Activated effector memory CD4-positive, alpha-beta T cell treated with Interleukin-2 at 50 U/mL for 16 hours (primary cell): ENCODE measurements at places on chromosomes 5 and 9.

DNA sequence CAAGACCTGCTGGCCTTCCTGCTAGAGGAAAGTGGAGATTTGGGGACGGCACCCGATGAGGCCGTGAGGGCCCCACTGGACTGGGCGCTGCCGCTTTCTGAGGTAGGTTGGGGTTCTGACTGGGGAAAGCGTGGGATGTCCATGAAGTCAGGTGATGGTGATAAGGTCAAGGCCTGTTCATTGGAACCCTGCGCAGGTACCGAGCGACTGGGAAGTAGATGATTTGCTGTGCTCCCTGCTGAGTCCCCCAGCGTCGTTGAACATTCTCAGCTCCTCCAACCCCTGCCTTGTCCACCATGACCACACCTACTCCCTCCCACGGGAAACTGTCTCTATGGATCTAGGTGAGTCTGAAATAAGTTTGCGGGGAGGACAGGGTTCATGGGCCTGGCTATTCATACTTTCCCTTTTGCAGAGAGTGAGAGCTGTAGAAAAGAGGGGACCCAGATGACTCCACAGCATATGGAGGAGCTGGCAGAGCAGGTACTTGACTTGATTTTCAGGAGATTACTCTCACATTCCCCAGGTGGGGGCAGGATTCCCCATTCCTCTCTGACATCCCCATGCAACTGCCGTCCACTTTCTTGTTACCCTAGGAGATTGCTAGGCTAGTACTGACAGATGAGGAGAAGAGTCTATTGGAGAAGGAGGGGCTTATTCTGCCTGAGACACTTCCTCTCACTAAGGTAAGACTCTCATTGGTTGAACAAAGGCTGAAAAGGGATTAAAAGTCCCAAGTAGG lies 505 bp downstream of the CREB3 start:
- DNase-seq, result no peak

DNA sequence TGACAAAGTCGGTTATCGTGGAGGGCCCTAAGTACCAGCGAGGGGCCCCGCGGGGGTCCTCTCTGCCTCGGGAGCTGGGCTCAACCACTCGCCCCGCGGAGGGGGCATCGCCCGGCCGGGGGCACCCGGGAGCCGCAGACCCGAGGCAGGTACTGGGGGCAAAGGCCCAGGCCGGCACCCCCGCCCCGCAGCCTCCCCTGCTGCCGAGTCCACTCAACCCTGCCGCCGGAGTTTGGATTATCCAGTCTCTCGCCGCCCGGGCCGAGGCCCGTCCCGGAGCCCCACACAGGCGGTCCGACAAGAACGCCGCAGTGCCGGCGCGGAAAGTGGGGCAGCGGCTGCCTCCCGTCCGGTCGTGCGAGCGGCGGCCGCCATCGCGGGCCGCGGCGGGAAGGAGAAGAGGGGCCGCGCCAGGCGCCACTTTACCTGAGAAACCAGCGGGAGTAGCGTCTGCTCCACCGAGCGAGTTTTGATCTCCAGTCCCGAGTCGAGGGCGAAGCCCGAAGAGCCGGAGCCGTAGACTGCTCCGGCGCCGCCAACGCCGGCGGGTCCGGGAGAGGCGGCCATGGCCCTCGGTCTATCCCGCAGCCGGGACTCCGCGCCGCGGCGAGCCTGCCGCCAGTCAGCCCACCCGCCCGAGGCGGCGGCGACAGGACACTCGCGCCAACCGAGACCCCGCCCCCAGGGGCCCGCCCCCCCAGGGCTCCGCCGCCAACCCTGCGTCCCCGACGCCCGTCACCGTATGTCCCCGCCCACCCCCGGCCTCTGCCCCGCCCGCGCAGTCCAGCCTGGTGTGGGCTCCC lies at the start of gene CTNNAL1:
TSS of gene CTNNAL1 (minus strand) at position 624 of the 803 bp plus-strand sequence. CDS start at position 567, 57 bp downstream.
- DNase-seq, result peak; percentile 77

DNA sequence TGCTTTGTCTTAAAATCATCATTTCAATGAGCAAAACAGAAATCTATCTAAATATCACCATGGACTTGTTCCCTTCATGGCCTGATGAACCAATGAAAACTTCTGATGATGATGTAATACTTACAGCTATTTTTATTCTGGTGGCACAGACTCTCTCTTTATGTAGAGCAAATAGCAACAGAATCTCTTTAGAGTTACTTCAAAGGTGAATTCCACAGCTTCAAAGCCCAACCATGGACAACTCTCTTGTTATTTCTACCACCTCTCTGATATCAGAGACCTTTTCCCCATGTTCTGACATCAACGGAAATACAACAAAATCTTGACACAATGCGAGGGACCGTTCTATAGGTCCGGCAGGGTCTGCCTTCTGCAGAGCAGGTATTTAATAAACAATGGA lies 70.1 kb downstream of the RETREG1 start:
- no peak for DNase-seq

GRCh38 chr5:151492729-151493128 lies 45.3 kb downstream of the SLC36A1 start:
- no peak for DNase-seq

GRCh38 chr9:95507464-95508241 lies 9.1 kb downstream of the PTCH1 start:
- DNase-seq, result peak; percentile 35

DNA sequence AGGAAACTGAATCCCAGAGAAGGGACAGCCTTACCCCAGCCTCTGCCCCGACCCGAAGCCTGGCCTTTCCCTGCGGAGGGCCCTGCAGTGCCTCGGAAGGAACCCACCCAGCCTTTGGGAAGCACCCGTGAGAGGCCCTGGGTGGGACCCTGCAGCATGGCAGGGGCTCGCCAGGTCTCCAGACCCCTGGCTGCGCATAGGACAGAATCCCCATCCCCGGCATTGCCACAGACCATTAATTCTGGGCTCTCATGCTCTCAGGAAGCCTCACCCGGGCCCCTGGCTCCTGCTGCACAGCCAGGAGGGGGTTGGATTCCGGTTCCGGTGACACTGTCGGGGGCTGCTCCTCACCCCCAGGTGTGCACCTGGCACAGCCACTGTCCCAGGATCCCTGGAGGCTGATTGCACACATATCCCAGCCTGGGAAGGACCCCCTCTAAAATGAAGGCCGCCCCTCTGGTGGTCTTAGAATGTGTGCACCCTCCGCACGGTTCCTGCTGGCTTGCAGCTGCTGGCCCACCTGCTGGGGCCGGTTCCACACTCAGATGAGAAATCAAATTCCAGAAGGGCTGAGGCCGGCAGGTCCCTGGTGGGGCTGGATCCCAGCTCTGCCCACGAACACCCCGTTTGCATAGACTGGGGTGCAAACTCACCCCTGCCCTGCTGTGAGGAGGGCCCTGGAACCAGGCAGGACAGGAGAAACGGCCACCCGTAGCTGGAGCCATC lies 4.7 kb downstream of the EGFL7 start:
- no peak for DNase-seq

DNA sequence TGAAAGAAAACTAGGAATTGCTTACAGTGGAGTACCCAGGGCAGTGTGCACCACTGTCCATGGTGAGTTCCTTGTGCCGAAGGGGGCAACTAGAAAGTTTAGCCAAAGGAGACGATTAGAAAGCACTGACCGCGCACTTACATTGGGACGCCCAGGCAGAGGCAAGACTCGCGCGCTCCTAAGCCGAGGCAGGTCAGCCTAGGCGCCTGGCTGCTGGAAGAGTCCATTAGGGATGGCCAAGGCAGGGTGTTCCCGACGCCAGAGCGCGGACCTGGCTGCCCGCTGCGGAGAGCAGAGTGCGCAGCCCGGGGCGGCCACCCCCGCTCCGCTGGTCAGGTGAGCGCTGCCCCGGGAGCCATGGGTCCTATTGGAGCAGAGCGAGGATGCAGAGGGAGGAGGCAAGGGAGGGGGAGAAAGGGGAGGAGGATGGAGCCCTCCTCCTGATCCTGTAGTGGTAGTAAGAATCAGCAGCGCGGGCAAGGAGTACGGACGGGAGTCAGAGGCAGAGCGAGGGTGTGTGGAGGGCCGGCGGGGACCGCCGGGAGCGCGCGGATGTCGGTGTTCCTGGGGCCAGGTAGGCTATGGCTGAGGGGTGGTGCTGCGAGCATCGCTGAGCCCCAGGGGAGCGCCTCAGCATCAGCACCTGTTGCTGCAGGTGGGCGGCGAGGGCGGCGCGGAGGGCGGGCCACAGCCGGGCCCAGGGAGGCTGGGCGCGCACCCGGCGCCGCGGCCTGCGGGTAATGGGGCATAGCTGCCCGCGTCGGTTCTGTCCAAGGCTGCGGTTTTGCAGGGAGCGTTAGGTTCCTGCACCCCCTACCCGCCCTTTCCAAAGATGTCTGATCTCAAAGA lies at the start of gene ADGRV1:
TSS of gene ADGRV1 (plus strand) at position 454 of the 849 bp plus-strand sequence. CDS start at position 553, 99 bp downstream.
- no peak for DNase-seq

- DNase-seq, result no peak
Measured at GRCh38 chr5:3411363-3411762, 184.3 kb upstream of the IRX1 start.

DNA sequence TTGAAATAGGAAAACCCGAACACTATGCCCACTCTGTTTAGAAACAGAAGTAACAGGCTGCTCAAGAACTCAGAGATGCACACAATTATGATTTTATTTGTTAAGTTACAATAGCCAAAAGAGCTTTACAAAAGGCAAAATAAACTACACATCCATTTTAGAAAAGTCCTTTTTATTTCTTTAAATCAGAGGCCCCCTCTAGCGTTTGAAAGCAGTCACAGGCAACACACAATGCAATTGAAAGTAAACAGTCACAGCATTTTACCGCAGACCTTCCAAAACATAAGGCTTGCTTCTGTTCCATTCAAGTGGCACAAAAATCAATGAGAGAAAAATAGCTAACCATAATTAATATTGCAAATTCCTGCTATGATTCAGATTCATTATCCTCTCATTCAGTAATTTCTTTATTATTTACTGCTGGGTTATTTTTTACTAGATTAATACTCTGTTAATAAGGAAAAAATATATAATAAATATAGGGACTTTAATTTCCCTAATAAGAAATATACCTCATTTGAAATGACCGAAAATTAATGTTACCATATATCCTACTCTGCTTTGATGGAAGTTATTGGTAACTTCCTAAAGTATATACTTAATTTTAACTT lies 78.3 kb downstream of the CEP120 start:
- DNase-seq, result no peak

- DNase-seq, result no peak
Measured at GRCh38 chr9:128321879-128322403, 306 bp downstream of the TRUB2 start.

- DNase-seq, result no peak
Measured at GRCh38 chr9:110895147-110895905, 142.9 kb downstream of the LPAR1 start.

- DNase-seq, result no peak
Measured at GRCh38 chr9:133226219-133227171, 17.4 kb upstream of the OBP2B start.

- DNase-seq, result no peak
Measured at GRCh38 chr9:98071737-98072136, 15.2 kb downstream of the NANS start.

- DNase-seq, result no peak
Measured at GRCh38 chr9:128369024-128369706, 2.0 kb upstream of the URM1 start.

GRCh38 chr9:130806327-130806716 lies 28.7 kb upstream of the ABL1 start:
- DNase-seq, result no peak

DNA sequence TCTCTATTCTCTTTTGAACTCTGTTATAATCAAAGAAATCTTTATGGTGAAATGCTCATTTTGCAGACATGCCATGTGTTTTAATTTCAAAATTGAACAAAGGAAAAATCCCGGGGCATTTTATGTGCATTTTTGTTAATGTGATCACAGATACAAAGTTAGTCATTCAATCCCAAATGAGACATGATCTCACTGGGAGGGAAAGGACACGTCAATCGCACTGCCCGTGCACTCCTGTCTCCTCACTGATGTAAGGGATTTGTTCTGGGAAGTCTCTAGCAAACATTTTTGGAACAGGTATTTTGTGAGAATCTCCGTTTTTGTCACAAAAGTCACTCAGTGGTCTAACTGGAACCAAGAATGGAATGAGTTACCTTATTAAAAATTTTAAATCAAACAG lies 97.9 kb upstream of the RANBP6 start:
- no peak for DNase-seq
